ENCODE measurements at places on chromosomes 2 and 18.

- DNase-seq, result no peak
Observed at GRCh38 chr2:197345846-197346370, 35.3 kb upstream of the ANKRD44 start.

DNA sequence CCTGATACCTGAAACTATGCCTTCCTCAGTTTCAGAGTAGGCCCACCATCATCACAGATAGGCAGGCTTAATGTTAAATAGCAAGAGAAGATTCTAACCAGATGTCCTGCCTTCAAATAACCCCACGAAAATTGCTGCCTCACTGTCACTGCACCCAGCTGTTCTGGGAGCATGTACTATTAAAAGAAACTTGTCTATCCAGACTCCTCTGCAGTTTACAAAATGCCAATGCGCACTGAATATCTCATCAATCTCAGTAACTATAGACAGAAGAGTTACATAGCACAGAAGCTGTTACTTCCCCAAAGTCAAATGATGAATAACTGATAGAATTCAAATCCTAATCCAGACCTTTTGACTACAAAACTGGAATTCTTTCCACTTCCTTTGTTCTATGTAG lies 43.9 kb downstream of the WDR75 start:
- DNase-seq, result no peak

- no peak for DNase-seq
Observed at GRCh38 chr18:77482190-77483085, 232.8 kb downstream of the GALR1 start.

DNA sequence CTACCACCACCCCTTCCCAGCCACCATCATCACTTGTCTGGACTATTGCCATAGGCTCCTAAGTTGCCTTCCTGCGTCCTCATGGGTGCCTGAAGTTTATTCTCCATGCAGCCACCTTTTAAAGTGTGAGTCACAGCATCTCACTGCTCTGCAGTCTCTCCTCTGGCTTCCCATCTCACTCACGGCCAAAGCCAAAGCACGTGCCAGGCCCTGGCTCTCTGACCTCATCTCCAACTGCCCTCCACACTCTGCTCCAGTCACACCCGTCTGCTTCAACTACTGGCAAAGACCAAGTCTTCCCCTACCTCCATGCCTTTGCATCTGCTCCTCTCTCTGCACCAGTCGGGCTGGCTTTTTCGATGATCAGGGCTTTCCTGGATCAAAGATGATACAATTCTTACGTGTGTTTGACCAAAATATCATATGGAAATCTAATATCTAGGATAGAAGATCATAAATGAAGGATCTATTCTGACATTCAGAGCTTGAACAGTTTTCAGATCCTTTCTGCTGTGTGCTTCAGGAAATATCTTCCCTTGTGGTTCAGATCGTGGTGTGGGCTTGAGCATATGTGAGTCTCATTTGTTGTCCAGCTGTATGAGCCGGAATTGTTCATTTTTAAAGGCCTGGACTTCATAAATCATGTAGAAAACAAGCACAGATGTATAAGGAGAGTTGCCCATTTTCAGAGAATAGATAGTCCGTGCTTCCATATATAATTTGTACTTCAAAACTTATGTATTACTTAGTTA lies 175.6 kb downstream of the PRKCE start:
- DNase-seq, result no peak

GRCh38 chr2:147774805-147775204 lies 70.0 kb upstream of the ACVR2A start:
- DNase-seq, result no peak

DNA sequence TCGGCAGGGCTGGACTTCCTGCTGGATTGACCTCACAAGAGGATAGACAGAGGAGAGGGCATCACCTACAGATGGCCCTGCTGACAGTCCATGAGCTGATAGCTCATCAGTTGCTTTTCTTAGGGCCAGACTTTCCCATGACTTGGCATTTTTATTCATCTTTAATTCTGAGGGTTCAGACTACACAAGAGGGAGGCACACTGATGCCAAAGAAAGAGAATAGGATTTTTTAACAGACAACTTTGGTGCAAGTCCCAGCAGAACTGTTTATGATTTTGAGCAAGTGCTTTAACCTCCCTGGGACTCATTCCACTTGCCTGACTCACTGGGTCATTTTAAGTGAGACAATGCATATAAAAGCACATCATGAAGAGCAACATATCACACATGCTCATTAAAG lies 299.2 kb downstream of the INSIG2 start:
- DNase-seq, result no peak

DNA sequence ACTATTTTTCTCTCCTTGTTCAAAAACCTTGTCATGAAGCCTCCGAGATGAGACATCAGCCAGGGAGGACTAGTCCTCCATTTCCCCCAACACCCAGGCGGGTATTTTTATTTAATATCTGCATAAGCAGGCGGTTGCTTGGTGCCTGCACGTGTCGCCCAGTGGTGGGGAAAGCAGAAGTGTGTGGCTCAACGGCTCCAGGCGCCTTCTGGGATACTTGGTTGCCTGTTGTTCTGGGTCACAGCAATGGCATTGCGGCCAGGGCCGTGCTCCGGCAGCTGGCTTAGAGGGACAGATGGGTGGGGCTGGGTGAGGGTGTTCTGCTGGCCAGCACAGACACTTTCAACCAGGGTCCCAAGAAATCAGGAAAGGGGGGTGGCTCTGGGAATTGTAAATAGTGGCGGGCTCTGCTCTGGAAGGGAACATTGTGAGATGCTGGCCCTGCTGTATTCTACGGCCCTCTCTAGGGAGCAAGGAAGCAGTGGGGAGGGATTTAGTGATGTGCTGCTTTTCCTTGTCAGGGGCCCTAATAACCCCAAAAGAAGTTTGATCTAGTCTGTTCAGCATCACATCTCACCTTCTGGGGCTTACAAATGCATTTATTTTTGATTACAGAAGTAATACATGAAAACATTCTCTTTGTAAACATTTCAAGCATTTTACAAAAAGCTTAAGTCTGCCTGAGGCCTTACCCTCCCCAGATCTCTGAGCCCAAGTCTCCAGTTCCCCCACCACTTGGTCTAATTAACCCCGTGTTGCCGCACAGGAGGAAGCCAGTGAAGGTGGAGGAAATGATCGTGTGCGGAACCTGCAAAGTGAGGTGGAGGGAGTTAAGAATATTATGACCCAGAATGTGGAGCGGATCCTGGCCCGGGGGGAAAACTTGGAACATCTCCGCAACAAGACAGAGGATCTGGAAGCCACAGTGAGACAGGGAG lies 1.1 kb downstream of the VAMP8 start:
- DNase-seq, result no peak

- DNase-seq, result no peak
Observed at GRCh38 chr2:156541229-156541628, 105.0 kb downstream of the GPD2 start.

DNA sequence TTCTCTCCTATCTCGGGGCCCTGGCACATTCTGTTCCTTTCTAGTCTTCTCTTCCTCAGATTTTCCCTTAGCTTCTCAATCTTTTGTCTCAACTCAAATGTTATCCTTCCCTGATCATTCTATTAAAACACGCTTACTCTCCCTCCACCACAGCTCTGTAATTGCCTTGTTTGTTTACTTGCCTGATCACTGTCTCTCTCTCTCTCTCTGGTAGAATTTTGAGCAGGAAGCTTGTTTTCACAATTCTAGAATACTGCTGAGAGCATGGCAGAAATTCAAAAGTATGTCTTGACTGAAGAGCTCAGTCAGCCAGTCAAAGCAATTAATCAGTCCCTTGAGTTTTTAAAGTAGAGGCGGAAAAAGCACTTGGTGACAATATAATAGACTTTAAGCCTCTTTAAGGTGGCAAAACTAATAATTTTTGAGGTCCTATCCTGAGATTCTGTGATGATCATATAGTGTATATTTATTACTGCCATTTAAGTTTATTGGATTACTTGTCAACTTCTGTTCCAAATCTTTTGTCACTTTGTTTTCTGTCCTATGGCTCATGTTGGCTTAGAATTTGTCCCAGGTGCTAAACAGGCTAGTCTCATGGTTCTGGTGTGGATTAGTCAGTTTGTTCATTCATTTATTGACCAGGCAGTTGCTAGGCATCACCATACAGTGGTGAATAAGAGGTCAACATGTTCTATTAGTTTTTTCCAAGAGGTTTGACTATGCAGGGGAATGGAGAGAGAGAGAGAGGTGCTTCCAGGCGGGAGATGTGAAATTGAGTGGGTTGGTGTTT lies 2.3 kb downstream of the PSMD1 start:
- no peak for DNase-seq

GRCh38 chr2:226001716-226002115 lies 602.2 kb downstream of the NYAP2 start:
- DNase-seq, result no peak

DNA sequence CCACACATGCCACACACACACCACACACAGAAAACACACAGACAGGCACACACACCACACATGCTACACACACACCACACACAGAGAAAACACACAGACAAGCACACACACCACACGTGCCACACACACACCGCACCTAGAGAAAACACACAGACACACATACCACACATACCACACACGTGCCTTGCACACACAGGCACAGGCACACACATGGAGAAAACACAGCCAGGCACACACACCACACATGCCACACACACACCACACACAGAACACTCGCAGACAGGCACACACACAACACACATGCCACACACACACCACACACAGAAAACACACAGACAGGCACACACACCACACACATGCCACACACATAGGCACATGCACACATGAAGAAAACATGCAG lies 242.1 kb upstream of the MYT1L start:
- no peak for DNase-seq

DNA sequence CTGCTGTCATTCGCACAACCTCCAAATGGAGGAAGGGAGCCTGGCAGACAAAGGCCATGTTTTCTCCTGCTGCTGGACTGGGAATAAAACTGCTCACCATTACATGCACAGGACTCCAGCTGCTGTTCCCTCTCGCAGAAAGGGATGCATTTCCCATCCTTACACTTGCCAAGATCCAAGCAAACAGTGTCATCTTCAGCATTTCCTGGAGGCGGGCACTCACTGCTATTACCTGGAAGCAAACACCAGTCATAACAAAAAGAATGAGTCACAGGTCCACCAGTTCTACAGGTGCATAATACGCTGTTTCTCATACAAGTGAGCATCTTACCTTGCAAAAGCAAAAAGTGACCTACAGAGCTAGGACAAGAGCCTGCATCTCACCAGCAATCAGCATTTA lies 22.7 kb downstream of the IAH1 start:
- no peak for DNase-seq
